ENCODE measurements at places on chromosomes 11 and 22.

DNA sequence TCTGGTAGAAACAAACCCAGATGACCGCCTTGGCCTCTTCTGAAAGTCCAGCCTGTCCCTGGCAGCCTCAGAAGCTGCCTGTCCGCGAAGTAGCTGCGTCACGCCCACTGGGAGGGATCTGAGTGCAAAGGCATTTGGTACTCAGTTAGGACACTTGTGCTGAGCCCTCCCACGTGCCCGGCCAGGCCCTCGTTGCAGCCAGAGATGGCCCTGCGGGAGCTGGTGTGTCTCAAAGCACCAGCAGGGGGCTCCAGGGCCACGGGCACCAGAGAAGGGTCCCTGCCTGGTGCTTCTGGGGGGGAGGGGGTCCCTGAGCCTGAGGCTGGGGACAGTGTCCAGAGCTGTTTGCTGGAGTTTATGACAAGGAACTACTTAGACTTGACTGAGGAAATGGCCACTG, 5.8 kb downstream of the SELENOO start:
- DNase-seq, result no peak

GRCh38 chr11:18471995-18472394, 16.3 kb downstream of the LDHAL6A start:
- no peak for DNase-seq

- DNase-seq, result no peak
Observed at GRCh38 chr11:118311518-118311917, 7.0 kb downstream of the CD3E start.

GRCh38 chr11:122690801-122691548, 35.5 kb downstream of the UBASH3B start:
- DNase-seq, result no peak

DNA sequence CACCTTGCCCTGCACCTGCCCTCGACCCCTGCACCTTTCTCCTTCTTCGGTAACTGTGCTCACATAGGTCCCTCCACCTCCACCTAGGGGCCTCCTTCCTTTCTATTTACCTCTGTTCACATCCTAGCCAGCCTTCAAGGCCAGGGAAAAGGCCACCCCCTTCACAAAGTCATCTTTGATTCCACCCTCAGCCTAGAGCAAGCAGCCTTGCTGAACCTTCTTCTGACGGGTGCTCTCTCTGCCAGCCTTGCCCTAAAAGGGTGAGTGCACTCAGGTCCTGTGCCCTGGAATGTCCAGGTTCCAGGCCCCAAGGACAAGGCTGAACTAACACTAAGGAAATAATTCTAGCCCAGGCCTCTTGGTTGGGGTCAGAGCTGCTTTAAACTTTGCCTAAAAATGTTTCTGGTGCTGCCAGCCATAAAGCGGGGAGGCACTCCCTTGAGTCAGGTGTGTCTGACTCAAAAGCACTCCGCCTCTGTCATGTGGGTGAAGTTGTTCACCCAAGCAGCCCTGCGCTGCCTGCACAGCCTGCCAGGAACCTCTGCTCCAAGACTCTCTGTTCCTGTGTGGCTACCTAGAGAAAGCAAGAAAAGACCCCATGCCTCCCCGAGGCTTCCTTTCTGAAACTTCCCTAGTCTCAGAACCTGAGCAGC, 9.2 kb upstream of the FAM83F start:
- no peak for DNase-seq

DNA sequence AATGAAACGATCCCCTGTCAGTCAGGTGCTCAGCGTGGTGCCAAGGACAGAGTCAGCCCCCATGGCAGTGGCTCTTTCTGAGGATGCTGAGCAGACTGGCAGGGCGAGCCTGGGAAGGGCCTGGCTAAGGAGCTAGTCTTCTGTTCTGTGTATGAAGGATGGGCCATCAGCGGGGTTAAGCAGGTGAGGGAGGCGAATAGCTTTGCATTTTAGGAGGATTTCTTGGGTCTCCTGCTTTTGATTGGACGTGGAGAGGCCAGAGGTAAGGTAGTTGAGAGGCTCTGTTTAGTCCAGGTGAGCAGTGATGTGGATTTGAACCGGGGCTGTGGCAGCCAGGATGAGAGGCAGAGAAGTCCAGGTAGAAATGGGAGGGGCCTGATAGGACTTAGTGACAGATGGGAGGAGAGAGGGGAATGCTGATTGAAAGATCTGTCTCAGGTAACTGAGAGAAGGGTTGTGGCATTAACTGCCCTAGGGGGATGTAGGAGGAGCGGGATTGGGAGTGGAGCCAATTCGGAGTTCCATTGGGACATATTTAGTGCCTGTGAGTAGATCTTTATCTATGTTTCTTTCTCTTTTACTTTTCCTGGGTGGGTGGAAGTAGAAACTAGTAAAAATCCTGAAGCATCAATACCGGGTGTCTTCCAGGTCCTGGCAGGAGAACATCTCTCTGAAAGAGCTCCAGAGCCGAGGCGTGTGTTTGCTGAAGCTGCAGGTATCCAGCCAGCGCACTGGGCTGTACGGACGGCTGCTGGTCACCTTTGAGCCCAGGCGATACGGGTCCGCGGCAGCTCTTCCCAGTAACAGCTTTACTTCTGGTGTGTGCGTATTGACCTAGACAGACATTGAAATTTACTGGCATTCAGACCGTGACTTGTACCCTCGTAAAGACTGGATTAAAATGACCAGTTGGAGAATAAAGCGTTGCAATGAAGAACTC, 2.0 kb downstream of the IGHMBP2 start:
- DNase-seq, result no peak

- DNase-seq, result no peak
Observed at GRCh38 chr11:75762885-75763284, 5.7 kb upstream of the DGAT2 start.

DNA sequence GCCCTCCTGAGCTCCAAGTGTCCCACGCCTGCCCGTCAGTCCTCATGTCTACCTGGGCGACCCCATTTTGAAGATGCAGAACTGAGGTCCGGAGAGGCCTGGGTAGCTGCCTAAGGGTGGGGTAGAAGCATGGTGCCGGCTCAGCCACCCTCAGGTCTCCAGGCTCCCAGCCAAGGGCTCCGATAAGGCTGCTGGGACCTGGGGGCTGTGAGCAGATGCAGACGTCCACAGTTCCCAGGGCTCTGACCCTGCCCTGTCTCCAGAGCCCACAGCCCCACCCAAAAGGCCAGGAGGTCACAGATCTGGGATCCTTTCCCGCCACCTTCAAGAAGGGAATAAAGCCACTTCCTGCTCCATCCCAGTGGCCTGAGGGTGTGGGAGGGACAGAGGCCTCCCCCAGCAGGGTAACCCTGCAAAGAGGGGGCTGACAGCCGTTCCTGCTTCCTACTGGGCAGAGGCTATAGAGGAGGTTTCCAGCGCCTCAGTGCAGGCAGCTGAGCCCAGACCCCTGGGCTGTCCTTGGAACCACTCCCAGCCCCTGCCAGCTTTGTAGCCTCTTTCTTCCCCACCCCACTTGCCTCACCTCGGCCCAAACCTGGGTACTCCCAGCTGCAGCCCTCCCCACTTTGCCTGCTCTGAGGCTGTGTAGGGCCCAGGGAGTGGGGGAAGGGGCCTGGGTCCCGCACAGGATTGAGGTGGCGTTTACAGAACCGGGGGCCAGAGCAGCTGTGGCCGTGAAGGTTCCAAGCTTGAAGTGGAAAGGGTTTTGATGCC, 85.5 kb downstream of the CDKN1C start:
- peak; percentile 47 for DNase-seq

GRCh38 chr11:110972640-110973039, 260.4 kb upstream of the ARHGAP20 start:
- DNase-seq, result no peak

All from HTR-8/SVneo (cell line).